ENCODE measurements at places on chromosomes 3 and 15.

DNA sequence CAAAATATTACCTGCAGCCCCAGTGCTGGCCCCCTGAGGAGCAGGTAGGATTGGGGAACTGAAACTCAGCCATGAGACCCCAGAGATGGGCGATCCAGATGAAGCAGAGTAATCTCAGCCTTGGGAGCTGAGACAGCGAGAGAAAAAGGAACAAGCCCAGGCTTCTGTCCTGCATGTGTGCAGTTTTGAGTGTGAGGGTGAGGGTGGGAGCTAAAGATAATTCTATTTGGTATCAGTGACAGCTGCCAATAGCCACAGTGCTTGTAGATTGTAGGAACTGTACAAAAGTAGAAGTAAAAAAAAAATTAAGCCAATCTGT, 5.9 kb downstream of the ATP8B4 start:
- DNase-seq, result no peak

DNA sequence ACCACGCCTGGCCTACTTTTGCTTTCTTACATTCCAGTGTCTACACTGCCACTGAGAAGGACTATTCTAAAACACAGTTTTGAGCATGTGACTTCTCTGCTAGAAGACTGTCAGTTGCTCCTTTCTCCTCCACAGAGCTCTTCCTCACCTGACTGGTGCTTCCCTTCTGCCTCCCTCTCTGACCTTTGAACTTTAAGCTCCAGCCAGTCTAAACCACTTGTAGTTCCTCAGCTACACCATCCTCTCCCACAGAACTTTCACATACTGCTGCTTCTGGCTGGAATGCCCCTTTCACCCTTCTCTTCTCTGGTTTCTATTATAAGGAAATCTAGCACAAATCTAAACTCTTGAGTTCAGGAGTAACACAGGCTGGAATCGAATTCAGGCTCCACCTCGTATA, 9.1 kb downstream of the NCEH1 start:
- DNase-seq, result no peak

DNA sequence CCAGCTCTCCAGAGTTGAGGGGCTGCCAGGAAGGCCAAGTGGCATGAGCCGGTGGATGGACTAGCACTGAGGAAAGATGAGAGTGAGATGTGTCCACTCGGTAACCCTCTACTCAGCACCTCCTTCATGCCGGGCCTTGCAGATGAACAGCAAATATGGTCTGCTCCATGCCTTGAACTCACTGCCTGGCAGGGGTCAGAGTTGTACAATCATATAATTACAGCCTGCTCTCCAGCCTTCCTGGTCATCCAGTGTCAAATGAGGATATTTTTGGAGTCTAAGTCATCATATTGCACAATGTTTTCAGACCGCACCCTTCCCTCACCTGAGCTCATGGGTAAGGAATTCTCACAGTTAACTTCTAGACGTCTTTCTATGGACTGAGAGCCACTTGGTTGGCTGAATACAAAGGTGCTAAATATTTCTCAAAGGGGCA, 4.9 kb downstream of the MGLL start:
- DNase-seq, result peak; percentile 88

- DNase-seq, result no peak
These were observed 133.8 kb downstream of the GMNC start for GRCh38 chr3:190728574-190729246.

DNA sequence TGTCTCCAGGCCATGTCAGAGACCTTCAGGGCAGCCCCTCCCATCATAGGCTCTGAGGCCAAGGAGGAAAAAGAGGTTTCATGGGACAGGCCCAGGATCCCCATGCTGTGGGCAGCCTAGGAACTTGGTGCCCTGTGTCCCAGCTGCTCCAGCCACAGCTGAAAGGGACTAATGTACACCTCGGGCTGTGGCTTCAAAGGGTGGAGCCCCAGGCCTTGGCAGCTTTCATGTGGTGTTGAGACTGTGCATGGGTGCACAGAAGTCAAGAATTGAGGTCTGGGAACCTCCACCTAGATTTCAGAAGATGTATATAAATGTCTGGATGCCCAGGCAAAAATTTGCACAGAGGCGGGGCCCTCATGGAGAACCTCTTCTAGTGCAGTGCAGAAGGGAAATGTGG, 6.6 kb upstream of the SSR3 start:
- DNase-seq, result no peak

- DNase-seq, result no peak
These were observed 1.9 kb downstream of the MITF start for GRCh38 chr3:69741032-69741767.

- no peak for DNase-seq
These were observed 19.7 kb downstream of the FAM107A start for GRCh38 chr3:58557491-58557890.

DNA sequence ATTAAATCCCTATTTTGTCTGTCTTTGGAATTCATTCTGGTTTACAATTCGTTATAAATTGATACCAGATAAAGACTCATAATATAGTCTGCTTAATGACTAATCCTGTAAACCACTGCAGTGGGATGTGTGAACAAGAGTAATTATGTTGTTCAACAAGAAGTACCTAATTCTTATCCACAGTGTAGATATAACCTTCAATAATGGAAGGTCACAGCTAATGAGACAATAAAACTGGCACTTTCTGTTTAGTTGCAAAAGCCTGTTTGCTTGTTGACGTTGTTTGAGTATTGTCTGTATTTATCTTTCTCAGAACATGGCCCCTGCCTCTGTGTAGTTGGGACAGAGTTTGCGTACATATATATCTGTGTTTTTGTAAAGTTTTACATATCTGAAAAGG, 26.7 kb downstream of the PIAS1 start:
- DNase-seq, result no peak

DNA sequence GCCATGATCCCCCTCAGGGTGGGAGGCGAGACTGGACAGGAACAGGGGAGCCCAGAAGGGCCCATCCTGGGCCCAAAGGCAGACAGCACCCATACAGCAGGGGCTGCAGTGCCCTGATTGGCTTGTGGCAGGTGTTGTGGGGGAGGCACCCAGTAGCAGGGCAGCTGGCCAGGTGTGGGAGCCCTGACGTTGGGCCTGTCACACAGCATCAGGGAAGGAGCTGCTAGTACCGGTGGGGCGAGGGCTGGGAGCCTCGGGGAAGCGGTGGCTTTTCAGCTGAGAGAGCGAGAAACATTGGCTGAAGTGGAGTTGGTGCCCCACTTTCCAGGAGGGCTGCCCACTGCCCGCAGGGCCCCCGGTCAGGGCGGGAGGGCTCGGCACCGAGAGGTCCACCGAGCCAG, 19.7 kb upstream of the CYP11A1 start:
- no peak for DNase-seq

- DNase-seq, result peak; percentile 53
These were observed 49.1 kb downstream of the NEK11 start for GRCh38 chr3:131075632-131076328.

DNA sequence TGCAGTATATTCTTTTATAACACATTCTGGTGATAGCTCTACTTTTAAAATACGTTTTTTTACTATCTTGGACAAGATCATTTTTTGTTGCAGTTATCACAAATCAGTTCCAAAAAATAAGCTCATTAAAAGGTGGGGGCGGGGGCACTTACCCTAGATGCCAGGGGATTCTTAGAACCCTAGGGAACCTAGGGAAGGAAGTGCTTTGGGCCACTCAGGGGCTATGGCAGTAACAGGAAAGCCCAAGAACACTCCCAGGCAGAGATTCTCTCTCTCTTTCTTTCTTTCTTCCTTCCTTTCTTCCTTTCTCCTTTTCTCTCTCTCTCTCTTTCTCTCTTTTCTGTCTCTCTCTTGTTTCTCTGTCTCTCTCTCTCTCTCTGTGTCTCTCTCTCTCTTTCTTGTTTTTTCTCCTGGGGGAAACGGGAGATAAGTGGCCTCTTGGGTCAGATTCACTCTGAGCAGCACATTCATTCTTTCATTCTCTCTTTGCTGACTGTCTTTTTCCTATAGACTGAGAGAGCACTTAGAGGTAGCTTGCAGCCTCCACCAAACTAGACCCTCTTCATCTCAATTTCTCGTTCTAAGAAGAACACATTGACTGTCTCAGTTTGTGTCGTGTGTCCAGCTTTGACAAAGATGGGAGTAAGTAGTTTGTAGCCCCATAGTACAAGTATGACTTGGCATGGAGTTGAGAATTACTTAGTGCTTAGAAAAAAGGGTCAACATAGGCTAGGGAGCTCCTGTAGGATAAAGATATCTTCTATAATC, 16.6 kb downstream of the SCAANT1 start:
- no peak for DNase-seq

DNA sequence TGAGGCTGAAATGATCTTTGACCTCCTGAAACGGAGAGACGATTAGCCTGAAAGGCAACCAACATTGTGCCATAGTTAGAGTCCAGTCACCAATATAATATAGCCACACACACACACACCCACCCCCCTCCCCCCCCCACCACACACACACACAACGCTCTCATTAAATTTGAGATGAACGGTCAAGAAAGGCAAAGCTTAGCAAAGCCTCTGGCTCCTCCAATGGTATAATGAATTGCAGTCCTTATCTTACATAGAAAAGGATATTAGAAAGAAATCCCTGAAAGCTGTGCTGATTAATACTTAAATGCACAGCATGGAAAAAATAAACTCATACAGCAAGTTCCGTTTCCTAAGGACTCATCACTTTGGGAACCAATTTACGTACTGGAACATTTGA, 876 bp upstream of the ZNF385D start:
- DNase-seq, result no peak

DNA sequence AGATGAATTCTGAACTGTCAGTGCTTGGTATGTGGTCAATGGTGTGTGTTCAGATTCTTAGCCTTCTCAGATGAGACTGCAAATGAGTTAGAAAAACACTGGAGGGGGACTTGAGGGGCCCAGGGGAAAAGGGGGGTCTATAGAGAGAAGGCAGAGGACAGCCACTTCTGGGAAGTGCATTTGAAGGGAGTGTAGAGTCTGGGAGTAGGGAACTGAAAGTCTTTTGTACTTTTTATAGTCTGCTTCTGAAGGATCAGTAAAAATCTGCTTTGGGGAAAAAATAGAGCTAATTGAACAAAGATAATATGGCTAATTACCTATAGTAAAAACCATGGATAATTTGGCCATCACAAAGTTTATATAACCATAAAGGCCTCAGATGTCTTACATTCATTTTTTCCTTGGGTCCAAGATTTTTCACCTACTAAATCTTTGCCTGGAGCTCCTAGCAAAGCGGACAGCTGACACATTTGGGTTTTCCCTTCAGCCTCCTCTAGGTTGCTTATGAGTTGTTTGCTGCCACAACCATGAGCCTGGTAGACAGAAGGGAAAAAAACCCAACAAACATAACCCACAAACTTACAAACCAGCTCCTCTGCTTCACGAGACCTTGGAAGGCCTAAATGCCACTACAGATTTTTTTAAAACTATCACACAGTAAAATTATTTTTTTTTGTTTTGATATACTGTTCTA, 48.8 kb downstream of the CD86 start:
- no peak for DNase-seq

GRCh38 chr15:63039811-63040210, 2.7 kb upstream of the TPM1 start:
- DNase-seq, result no peak

GRCh38 chr3:60578936-60579335, 672.3 kb downstream of the FHIT start:
- no peak for DNase-seq

- peak; percentile 63 for DNase-seq
These were observed at the start of gene ZNF385D for GRCh38 chr3:21750831-21751391. Gene ZNF385D (minus strand): TSS chr3:21751210. CDS start chr3:21750916, 294 bp downstream.

DNA sequence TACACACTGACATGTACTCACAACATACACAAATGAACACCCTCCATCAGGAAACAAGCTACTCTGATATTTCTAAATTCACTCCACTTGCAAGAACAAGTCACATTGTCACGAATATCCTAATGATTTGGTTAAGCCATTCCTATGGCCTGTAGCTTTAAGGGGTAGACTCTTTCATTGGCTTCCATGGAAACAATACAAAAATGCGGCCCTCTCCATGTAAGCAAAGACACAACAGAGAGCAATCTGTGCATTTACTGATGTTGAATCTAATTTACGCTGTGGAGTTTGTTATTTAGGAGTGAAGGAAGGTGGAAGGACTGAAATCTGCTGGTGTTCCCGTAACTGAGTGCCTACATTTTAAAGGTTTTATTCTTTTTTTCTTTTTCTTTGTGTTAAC, 114.5 kb downstream of the FMN1 start:
- no peak for DNase-seq

All from kidney glomerular epithelial cell (primary cell).